ENCODE measurements at places on chromosomes 7 and 10.

DNA sequence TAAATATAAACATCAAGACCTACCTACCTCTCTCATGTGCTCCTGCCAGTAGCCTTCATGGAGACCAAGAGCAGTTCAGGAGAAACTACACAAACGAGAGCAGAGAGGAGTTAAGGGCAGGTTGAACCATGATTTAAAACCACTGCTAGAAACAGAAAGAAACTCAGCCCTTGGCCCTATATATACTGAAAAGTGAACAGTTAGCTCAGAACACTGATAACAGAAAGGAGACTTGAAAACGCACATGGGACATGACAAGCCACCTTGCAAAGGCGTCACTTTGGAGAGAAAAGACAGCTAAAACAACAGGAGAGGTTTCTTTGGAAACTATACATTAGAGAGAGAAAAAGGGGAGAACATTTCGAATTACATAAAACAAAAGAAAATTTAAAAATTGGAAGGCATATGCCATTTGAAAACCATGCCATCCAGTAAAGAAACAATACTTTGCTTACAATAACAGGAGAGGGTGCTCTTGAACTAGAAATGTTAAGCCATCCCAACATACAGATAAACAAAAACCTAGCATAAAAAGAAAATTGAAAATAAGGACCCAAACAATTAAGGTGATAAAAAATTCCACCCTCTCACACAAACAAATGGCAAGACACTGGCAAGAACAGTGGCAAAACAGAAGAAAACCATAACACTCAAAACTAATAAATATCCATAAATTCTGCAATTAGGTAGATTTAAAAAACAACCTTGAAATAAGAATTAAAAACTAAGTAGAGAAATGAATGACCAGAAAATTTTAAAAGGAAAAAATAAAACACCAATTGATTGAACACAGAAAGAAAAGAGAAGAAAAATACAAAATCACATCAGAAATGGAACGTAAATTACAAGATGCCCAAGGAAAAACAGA lies 232.7 kb downstream of the IMMP2L start:
- DNase-seq, result no peak

DNA sequence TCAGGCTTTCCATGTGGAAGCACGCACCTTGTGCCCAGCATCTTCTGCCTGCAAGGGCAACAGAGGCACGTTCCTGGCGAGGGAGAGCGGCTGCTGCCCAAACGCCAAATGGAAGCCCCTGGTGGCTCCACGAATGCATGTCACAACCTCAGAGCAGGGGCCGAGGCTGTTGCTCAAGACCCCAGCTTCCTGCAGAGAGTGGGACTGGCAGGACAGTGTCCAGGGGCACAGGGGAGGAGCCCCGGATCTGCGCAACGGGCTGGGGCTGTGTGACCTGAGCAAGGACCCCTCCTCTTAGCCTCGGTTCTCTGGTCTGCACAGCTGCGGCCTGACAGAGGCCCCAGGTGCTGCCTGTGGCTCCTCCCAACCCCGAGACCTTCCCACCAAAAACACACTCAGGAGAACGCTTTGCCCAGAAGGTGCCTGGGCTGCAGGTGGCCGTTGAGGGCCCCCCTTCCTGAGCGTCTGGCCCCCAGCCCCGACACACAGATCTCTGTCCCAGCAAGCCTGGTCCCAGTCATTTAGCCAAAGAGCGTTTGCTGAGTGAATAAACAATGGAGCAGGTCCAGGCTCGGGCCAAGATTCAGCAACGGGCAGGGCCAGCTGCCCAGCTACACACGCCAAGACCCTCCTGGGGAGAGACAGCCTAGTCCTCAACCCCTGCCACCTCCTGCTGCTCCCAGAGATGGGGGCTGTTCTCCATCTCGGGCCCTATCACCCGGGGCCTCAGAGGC lies 1.2 kb downstream of the MICALL2 start:
- DNase-seq, result no peak

DNA sequence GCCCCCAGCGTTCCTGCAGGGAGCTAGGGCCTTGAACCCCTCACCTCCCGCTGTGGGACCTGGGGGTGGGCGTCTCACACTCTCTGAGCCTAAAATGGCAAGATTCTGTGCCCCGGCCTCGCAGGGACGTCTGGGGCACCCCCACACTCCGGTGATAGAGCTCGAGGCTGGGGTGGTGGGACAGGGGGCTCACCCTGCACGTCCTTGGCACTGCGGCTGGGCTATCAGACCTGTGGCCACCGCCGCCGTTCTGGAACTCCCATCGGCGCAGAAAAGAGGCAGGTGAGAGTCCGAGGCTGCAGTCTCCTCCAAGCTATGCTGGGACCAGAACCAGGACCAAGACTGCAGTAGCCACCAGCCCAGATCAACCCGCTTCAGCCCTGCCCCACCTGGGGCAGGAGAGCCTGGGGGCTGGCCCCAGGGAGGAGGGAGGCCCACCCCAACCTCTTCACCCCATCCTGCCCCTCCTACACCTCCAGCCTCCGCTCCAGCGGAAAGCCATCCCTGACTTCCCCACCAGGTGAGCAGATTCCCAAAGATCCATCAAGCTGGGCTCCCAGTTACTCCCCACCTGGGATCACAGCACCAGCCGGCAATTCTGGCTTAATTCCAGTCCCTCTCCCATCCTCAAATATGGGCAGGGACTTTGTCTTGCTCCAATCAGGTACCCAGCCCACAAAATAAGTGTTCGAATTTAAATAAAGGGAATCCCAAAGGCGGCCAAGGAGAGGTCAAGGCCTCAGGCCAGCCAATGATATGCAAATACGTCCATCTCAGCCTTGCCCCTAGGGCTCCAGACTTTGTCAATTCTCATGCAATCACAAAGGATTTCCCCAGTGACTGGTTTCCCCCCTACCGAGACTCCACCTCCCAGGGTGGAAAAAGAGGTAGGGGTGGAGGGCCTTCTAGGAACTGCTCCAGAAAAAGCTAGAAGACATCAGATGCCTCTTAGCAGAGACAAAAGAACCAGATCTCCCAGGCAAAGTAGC lies 16.4 kb downstream of the TNRC18 start:
- no peak for DNase-seq

GRCh38 chr7:132402751-132403245 lies 173.5 kb downstream of the PLXNA4 start:
- no peak for DNase-seq

DNA sequence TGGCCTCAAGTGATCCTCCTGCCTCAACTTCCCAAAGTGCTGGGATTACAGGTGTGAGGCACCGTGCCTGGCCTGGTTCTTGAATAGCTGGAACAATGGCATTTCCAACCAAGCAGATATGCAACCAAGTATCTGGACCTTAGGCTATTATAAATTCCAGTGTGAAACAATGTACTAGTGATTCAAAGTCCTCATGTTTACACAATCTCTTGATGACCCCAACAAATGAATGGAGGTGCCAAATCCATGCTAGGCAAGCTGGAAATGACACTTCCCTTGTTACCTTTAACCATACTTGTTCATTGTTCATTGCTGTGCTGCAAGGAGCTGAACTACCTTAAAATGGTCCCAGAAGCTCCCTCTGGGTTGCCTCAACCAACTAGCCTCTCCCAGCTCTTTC lies 282.2 kb upstream of the KLF14 start:
- DNase-seq, result no peak

- no peak for DNase-seq
These were observed 66.7 kb upstream of the SORCS3 start for GRCh38 chr10:104574427-104574826.

DNA sequence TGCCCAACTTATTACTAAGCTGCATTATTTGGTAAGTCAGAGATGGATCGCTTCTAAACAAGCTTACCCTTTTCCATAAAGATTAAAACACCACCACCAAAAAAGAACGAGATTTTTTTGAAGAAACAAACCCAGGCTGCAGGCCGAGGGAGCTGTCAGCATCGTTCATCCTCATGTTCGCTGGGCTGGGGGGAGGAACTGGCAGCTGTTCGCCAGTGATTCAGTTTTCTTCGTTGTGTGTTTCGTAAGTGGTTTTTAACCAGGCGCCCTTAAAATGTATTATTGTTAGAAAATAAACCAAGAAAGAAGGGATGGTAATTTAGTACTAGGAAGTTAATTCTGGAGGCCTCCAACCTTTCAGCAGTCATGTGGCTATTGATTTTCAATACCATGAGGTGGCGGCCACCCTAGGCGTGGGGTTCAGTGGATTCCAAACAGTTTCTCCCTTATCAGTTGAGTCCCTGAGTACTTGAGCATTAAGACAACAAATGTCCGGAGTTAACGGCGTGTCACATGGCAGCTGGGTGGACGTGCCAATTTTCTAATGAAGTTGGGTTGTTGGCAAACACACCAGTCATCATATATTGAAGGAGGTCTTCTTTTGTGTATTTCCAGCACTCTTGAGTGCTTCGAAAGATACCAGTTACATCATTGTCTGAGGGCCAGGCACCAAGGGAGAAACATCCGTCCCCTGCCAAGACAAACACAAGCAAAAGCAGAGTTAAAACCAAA lies 173.2 kb downstream of the EBF3 start:
- DNase-seq, result no peak

- DNase-seq, result no peak
These were observed 191.9 kb downstream of the ELFN1 start for GRCh38 chr7:1861799-1862458.

GRCh38 chr10:85868627-85869499 lies 497.7 kb downstream of the GRID1 start:
- no peak for DNase-seq

- DNase-seq, result no peak
These were observed 306.9 kb downstream of the FRMD4A start for GRCh38 chr10:14023673-14024328.

- no peak for DNase-seq
These were observed 571.4 kb downstream of the TCERG1L start for GRCh38 chr10:130740166-130740565.

GRCh38 chr7:28180031-28180363 lies 598 bp downstream of the JAZF1 start:
- no peak for DNase-seq

GRCh38 chr10:74282151-74282847 lies 131.3 kb downstream of the ADK start:
- peak; percentile 17 for DNase-seq

GRCh38 chr10:63972949-63973827 lies 452.0 kb downstream of the REEP3 start:
- no peak for DNase-seq

GRCh38 chr10:76149602-76150138 lies 718.2 kb downstream of the LRMDA start:
- DNase-seq, result no peak

DNA sequence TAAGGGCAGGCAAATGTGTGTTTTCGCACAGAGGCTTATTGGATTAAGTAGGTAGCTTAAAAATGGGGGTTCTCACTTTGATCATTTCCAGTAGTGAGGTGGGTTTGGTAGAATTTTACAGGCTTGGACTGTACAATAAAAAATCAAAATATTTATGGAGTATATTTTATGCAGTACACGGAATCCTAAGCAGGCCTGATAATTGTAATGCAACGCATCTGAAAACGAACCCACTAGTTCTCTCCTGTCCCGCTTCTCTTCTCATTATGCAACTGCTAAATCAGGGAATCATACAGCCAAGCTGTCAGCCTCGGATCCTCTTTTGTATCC lies 377 bp upstream of the POLR1F start:
- no peak for DNase-seq

DNA sequence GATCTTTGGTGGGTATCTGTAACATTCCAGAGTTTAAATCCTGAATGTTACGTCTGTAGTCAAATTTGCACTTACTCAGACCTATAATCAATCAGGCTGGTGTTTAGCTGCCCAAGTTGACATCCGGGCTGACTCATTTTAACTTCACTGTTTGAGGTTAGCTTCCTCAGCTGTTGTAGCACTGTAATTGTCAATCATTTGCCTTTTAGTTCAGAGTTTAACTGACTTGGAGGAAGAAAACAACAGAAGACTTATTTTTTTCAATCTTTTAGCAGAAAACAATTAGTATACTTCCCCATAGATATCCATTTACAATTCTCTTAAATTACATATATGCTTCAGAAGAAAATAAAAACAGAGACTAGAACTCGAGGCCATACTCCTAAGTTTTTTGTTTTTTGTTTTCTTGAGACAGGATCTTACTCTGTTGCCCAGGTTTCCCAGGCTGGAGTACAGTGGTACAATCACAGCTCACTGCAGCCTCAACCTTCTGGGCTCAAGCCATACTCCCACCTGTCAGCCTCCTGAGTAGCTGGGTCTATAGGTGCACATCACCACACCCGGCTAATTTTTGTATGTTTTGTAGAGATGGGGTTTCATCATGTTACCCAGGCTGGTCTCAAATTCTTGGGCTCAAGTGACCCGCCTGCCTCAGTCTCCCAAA lies 38.5 kb upstream of the LRRC17 start:
- peak; percentile 71 for DNase-seq

DNA sequence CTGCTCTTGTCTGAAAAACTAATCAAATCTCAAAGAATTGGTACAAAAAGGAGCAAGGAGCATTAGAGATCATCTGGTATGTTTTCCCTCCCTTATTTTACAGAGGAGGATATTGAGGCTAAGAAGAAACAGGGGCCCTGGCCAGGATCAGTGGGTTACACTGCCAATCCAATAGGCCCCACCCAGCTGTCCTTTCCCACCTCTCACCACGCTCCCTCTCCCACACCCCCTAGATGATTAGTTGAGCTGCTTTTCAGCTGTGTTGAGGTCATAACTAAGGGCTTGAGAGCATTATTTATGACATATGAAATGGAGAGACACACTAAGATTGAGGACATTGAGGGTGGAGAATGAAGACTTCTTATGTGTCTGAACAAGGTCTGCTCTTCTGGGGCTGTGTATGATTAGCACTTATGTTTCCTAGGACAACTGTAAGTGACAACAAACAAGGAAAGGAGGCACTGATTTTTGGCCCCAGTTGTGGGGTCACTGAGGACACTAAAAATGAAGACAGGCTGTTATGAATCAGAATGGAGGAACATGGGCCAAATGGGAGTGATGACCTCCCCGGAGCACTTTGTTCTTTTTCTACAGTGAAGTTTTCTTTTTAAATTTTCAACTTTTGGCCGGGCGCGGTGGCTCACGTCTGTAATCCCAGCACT lies 26.5 kb downstream of the VWA2 start:
- no peak for DNase-seq

- no peak for DNase-seq
These were observed 253.6 kb downstream of the WDR37 start for GRCh38 chr10:1309617-1310270.

DNA sequence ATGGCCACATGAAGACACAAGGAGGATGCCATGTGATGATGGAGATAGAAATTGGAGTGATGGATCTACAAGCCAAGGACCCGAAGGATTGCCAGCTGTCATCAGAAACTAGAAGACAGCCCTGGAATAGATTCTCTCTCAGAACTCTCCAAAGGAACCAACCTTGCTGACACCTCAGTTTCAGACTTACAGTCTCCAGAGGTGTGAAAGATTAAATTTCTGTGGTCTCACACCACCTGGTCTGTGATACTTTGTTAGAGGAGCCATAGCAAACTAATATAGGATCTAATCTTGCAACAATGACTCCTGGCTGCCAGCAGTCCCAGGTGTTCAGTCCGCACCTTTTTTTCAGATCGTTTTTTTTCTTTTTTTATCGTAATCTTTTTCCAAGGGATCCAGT lies 647.3 kb upstream of the GHITM start:
- DNase-seq, result no peak

- DNase-seq, result no peak
These were observed 335.7 kb downstream of the PHTF2 start for GRCh38 chr7:78134256-78134655.

DNA sequence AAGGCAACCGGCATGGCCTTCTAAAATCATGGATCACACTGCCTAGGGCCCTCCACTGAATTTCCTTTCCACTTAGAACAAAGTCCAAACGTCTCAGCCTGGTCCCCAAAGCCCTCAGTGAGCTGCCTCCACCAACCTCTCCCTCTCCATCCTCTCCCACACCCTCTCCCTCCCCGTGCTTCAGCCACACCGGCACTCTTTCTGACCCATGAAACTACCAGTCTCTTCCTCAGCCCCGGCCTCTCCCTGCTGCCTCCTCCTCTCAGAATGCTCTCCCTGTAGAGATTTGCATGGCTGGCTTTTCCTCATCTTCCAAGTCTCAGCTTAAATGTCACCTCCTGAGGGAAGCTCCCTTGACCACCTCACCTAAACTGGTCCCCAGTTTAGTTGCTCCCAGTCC lies 219.0 kb upstream of the ZMIZ1 start:
- DNase-seq, result no peak
